CD4-positive, alpha-beta T cell treated with Interleukin-10 for 1 hour (primary cell): ENCODE measurements at places on chromosomes 12 and 14.

DNA sequence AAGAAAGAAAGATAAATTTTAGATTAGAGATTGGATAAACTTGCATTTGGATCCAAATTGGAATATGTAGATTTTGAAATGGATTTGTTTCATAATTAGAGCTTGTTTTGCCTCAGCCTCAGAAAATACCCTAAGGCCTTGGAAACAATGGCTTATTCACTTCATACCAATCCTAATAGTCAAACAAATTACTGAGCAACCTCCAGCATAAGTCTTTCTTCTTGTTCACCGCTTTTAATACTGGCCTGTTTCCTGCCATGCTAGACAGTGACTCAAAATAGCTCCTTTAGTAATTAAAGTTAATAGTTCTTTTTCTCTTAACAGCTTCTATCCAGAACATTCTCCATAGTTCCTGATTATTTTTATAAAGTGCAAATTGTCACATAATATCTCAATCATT is 110.9 kb upstream of the DNM1L start:
- no peak for DNase-seq

GRCh38 chr12:110312581-110313360 is 31.7 kb downstream of the ATP2A2 start:
- DNase-seq, result peak; percentile 32

DNA sequence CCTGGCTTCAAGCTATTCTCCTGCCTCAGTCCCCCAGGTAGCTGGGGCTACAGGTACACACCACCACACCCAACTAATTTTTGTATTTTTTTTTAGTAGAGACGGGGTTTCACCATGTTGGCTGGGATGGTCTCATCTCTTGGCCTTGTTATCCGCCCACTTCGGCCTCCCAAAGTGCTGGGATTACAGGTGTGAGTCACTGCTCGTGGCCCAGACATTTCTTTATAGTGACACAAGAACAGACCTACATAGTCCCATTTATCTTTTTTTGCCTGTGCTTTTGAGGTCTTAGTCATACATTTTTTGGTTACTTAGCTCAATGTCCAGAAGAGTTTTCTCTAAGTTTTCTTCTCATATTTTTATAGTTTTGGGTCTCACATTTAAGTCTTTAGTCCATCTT is 247.4 kb downstream of the SYT10 start:
- no peak for DNase-seq

DNA sequence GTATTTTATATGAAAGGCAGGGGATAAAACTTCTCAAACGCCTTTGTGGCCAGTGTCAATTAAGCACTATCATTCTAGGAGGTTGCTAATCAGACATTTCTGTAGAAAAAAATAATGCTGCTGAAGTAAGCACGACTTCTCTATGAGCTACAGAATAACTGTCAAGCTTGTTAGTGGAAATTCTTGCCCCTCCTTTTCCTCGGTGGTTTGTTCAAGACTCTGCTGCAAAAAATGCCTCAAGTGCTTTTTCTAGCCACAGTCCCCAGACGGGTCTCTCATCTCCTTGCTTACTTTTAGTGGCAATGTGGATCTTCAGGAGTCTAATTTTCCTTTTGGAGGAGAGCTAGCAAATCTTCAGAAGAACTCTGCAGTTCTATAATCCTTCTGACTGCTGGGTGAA is 452.0 kb downstream of the FUT8 start:
- no peak for DNase-seq

DNA sequence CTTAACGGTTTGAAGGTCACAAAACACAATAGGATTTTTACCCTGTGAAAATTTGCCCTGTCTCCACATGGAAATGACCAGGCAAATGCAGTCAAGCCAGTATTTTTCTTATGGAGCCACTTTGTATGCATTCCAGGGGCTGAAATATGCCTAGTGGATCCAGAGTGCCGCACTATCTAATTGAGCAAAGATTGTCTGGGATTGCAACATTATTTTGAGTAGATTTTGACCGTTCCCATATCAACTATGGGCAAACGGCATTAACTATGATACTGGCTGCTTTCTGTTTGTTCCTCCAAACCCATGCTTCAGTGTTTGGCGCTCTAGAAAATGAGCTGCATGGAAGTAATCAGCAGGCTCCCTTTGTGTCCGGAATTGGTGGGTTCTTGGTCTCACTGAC is 223.0 kb downstream of the BTG1 start:
- DNase-seq, result no peak

GRCh38 chr12:111269718-111270117 is 99.2 kb downstream of the PHETA1 start:
- no peak for DNase-seq

DNA sequence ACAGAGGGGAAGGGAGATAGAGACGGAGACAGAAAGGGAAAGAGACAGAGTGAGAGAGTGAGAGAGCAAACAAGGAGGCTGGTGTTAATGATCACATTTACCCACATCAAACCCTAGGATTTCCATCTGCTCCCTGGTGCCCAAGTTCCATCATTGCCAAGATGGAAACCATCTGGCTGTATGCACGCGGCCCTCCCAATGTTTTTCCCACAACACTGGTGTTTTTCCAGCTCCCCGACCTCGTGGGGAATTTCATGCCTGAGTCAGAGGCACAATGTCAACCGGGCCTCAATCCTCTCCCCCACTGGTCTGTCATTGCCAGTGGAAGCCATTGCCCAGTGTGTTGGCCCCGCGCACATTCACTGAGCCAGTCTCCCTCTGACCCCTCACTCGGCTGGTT is 19.9 kb upstream of the BDKRB2 start:
- no peak for DNase-seq

- no peak for DNase-seq
These were observed 85.9 kb upstream of the NCOR2 start for GRCh38 chr12:124653169-124653931.

DNA sequence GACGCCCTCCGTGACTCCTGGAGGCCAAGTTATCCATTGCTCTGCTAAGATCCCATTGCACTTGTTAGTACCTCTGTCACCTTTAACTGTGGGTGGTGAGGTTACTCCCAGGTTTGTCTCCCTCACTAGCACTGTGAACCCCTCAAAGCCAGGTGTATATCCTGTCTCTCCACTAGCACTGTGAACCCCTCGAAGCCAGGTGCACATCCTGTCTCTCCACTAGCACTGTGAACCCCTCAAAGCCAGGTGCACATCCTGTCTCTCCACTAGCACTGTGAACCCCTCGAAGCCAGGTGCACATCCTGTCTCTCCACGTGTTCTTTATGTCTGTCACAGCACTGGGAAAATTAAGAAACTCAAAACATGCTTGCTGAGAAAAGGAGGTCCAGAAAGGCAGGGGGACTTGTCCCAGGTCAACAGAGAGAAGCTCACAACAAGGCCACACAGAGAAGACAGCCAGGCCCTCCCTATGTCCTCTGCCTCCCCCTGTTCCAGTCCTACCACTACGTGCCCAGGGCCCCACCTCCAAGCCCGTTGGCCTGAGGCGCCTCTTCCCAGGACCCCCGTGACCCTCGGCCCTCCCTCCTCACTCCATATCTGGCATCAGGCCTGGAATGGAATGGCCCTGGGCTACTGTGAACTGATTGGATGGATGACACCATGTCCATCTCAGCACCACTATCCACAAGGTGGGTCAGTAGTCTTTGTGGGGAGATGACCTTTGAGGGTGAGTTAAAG is 26.4 kb upstream of the FKBP4 start:
- no peak for DNase-seq

- DNase-seq, result no peak
These were observed 55.8 kb downstream of the TPCN1 start for GRCh38 chr12:113276946-113277500.

DNA sequence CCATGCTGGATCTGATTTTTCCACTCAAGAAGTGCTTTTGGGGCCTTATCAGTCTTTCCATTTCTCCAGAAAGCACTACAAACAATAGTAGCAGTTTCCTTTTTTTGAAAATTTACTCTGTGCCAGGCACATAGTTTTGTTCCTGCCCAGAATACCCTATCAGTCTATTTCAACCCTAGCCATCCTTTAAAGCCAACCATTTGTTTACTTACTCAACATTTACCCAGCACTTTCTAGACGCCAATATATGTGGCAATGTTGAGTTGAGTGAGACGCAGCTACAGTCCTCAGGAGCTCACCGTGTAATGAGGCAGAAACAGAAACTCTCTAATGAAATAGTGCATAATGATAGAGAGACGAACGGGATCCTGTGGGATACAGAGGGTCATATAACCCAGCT is 32.9 kb upstream of the CHST11 start:
- DNase-seq, result no peak

GRCh38 chr14:24465368-24465767 is 22.8 kb upstream of the SDR39U1 start:
- no peak for DNase-seq

GRCh38 chr14:100065111-100065871 is at the start of gene EVL:
Gene EVL, plus strand, starts transcription at chr14:100065422. Its CDS starts 79 bp downstream, at chr14:100065501.
- DNase-seq, result peak; percentile 76

GRCh38 chr12:131946757-131947156 is 3.0 kb upstream of the EP400 start:
- no peak for DNase-seq

- DNase-seq, result no peak
These were observed 117.5 kb downstream of the UNC79 start for GRCh38 chr14:93548102-93548843.

GRCh38 chr14:96979611-96980074 is 182.5 kb downstream of the VRK1 start:
- DNase-seq, result no peak

GRCh38 chr12:70243510-70244371 is 508 bp downstream of the CNOT2 start:
- peak; percentile 75 for DNase-seq

GRCh38 chr12:132103542-132104308 is 40.4 kb downstream of the DDX51 start:
- DNase-seq, result no peak
